CD4-positive, alpha-beta T cell (primary cell): ENCODE measurements at places on chromosomes 7 and 10. TPM values are rescaled to one million over a fixed set of nuclear protein-coding genes. Genes with fewer than 3 reads are reported as not detected.

Gene ACHE
- 0.22 TPM for total RNA-seq

- no peaks in the 10 kb centered on the region for H3K36me3 ChIP-seq
- H3K4me3 ChIP-seq: no peak overlapping the region
- peaks cover 21% of the 10 kb centered on the region for H3K4me1 ChIP-seq
These were observed 77.9 kb upstream of the PLXNA4 start for GRCh38 chr7:132654150-132654549.

DNA sequence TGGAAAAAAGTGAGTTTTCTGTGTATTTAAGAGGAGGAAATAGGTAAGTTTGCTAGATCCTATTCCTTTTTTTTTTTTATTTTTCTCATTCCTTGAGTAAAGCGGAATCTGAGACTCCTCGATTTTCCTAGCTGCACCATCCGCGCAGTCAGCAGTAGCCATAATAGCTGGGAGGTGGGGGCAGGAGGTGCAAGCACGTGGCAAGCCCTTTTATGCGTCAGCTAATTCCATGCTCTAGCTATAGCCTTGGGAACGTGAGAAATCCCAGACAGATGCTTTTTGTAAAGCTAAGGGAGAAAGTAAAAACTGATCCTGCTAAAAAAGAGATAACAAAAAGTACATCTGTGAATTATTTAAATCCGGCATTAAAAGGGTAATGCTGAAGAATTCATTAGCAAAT lies 33.2 kb upstream of the TPK1 start:
- H3K4me1 ChIP-seq: no peaks in the 10 kb centered on the region
- no peaks in the 10 kb centered on the region for H3K27me3 ChIP-seq
- no peaks in the 10 kb centered on the region for H3K36me3 ChIP-seq
- no peak overlapping the region for H3K4me3 ChIP-seq
- DNase-seq: no peak
- no peak overlapping the region for H3K27ac ChIP-seq

GRCh38 chr10:18968159-18968558 lies 80.4 kb upstream of the MALRD1 start:
- DNase-seq: no peak
- H3K27me3 ChIP-seq: no peaks in the 10 kb centered on the region
- H3K27ac ChIP-seq: no peak overlapping the region
- no peaks in the 10 kb centered on the region for H3K36me3 ChIP-seq

Gene NPSR1
- total RNA-seq: not detected

Gene SORCS1
- not detected for total RNA-seq

- no peaks in the 10 kb centered on the region for H3K4me1 ChIP-seq
- no peaks in the 10 kb centered on the region for H3K27me3 ChIP-seq
These were observed 27.6 kb downstream of the SDHAF3 start for GRCh38 chr7:97145068-97145467.

DNA sequence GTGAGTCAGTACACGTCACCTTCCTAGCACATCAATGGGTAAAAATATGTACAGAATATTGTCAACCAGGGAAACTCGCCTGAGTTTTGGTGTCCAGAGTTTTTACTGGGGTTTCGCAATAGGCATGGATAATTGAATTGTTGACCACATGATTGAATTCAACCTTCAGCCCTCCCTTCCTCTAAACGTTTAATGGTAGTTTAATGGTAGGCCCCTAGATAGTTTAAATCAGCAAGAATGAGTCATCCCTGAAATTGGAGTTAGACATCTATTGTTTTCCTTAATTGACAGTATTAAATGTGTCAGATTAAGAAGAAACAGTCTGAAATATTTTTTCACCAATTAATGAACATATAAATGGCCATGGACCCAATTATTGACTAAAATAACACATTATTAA lies 57.8 kb upstream of the CACNA2D1 start:
- H3K4me3 ChIP-seq: no peak overlapping the region
- no peaks in the 10 kb centered on the region for H3K27me3 ChIP-seq
- H3K4me1 ChIP-seq: no peaks in the 10 kb centered on the region
- DNase-seq: no peak

- DNase-seq: no peak
- no peak overlapping the region for H3K4me3 ChIP-seq
- H3K36me3 ChIP-seq: no peaks in the 10 kb centered on the region
- no peaks in the 10 kb centered on the region for H3K4me1 ChIP-seq
These were observed 155.9 kb downstream of the FGFR2 start for GRCh38 chr10:121442086-121442935.

DNA sequence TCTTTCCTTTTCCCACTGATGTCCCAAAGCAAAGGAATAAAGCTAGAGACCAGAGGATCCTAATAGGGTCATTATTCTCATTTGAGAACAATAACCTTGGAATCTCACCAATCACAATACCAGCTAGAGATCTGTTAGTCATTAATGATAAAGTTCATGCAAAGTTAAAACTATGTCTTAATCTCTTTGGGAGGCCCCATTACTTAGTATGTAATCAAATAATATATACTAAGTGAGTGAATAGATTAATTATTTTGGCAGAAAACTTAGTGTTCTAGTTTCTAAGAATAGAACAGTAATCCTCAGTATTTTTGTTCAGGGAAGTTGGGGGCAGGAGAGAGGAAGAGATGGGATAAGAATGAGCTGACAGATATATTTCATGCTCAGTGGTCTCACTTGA lies 227.2 kb downstream of the MTERF1 start:
- no peak overlapping the region for H3K27ac ChIP-seq
- H3K4me1 ChIP-seq: no peaks in the 10 kb centered on the region
- no peaks in the 10 kb centered on the region for H3K36me3 ChIP-seq
- DNase-seq: no peak
- no peak overlapping the region for H3K4me3 ChIP-seq

DNA sequence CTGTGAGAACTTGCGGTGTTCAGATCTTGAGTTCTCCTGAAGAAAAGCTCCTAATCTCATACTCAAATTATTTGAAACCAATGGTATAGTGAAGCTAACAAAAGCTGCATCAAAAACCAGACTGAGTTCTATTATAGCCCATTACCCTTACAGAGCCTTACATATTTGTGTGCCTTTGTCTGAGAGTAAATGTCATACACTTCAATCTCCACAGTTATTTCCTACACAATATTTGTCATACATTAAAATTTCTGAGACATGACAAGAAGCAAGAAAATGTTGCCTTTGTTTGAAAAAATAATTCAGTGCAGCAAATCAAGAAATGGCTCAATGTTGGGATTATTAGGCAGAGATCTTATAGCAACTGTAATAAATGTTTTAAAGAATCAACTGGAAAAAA lies 776.1 kb upstream of the MBL2 start:
- no peaks in the 10 kb centered on the region for H3K27me3 ChIP-seq
- no peaks in the 10 kb centered on the region for H3K4me1 ChIP-seq
- no peaks in the 10 kb centered on the region for H3K36me3 ChIP-seq

DNA sequence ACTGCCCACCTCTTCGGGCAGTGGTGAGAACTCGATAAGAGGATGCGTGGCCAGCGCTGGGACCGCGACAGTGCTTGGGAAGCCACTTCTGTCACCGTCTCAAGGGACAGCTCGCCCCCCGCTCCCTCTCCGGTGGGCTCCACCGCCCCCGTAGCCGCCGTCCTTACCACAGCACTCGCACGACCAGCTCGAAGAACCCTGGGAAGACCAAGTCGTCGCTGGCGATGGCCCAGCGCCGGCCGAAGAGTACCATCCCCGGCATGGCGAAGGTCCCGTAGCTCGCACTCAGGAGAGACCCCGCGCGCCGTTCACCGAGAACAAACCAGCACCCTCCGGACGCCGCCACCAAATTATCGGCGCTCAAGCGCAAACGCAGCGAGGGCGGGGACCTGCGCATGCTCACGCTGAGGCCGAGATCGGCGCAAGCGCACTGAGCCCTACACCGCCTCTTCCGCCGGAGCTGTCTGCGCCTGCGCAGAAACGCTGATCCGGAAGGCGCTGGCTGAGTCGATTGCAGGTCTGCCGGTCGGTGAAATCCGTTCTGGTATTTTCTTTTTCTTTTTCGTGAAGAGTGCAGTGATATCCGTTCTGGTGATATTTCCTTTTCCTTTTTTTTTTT lies at the start of gene DAGLB:
Gene DAGLB, minus strand, starts transcription at position 374 of the 619 bp plus-strand sequence. Its CDS starts 112 bp downstream, at position 262.
- H3K27ac ChIP-seq: peak within 1 kb of the TSS; percentile 73
- peaks cover 25% of the 10 kb centered on the region for H3K36me3 ChIP-seq
- peak; percentile 96 for DNase-seq

DNA sequence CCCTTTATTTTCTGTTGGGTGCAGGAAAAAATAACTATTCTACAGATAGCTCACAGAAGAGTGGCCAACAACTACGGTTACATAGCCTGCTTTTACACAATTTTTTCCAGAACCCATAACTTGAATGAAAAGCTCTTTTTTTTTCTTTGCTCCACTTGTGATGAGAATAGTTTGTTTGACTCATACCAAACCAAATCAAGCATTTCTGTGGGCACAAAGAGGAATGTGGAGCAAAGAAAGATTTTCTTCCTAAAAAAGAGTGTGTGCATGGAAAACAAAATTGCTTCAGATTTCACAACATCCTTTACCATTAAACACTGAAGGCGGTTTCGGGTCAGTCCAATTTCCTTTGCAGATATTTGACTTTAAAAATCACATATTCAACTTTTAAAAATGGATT lies 54.8 kb upstream of the RAB11FIP2 start:
- DNase-seq: no peak
- no peaks in the 10 kb centered on the region for H3K27me3 ChIP-seq
- no peaks in the 10 kb centered on the region for H3K36me3 ChIP-seq
- H3K27ac ChIP-seq: no peak overlapping the region

Gene FAM25A
- not detected for total RNA-seq

Gene HSPA12A
- total RNA-seq: not detected

GRCh38 chr10:75408509-75408875 lies 6.9 kb upstream of the ZNF503 start:
- no peak overlapping the region for H3K27ac ChIP-seq
- H3K27me3 ChIP-seq: peaks cover 63% of the 10 kb centered on the region
- no peak for DNase-seq
- no peaks in the 10 kb centered on the region for H3K36me3 ChIP-seq
- H3K4me1 ChIP-seq: peaks cover 37% of the 10 kb centered on the region

Gene EVX1
- 0.25 TPM for total RNA-seq

- H3K4me1 ChIP-seq: no peaks in the 10 kb centered on the region
- no peak for DNase-seq
- no peak overlapping the region for H3K4me3 ChIP-seq
These were observed 36.5 kb upstream of the ZNF680 start for GRCh38 chr7:64599359-64599758.

Gene CUZD1
- 0.27 TPM for total RNA-seq

Gene FAM25C
- total RNA-seq: not detected

DNA sequence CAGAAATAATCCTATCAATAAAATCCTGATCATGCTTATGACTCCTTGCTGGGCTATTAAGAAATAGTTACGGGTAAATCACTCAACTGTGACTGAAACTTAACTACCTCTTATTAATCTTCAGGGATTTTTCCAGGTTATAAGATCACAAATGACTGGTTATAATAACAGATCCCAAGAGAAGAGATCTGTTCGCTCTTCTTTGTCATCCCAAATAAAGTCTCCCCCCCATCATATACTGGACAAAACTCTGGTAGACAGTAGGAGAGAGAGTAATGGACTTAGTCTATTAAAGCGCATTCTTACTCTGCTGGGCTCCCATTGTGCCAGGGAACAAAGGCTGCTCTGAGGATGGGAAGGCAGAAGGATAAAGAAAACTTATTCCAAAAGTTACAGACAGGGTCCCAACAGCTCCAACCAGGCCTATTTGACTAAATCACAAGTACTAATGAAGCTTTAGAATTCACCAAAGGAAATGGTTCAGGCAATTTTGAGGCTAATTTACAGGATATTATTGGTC lies 233.7 kb downstream of the DGKI start:
- H3K36me3 ChIP-seq: no peaks in the 10 kb centered on the region
- H3K27ac ChIP-seq: no peak overlapping the region
- H3K27me3 ChIP-seq: no peaks in the 10 kb centered on the region

Gene PAPSS2
- total RNA-seq: not detected

DNA sequence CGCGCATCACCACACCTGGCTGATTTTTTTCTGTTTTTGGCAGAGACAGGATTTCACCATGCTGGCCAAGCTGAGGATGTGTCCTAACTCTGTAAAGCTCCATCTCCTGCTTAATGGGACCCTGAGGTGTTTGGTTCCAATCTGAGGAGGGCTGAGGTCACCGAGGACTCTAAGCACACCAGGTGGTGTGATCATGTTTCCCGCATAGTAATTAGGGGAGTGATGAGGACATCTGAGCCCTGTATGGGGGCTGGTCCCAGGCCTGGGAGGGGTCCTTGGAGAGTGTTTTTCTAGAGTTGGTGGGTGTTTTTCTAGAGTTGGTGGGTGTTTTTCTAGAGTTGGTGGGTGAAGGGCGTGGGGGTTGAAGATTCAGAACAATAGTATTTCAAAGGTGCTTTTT lies 3.0 kb upstream of the ABHD11 start:
- no peak overlapping the region for H3K4me3 ChIP-seq
- no peak for DNase-seq
- no peaks in the 10 kb centered on the region for H3K27me3 ChIP-seq

DNA sequence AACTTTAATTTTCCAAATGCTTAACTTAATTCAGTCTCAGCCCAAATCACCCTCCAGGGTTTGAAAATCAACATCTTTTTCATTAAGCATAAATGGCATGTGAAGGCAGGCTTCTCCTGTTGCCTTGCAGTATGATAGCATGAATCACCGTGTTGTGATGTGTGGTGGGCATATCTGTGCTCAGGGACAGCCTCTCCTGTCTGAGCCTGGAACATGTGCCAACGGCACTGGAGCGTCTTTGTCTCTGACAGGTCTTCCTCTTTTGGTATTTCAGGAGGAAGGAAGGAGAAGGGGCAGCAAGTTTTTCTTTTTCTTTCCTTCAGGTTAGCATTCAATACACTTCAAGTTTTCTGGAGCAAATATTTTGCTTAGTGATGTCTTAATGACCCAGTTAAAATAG lies 57.6 kb downstream of the LRGUK start:
- H3K4me1 ChIP-seq: no peaks in the 10 kb centered on the region
- H3K36me3 ChIP-seq: no peaks in the 10 kb centered on the region
- DNase-seq: no peak
- H3K4me3 ChIP-seq: no peak overlapping the region

Gene SPDYE2
- 0.33 TPM for total RNA-seq

GRCh38 chr10:65555192-65555591 lies 1370.6 kb upstream of the LRRTM3 start:
- H3K27me3 ChIP-seq: no peaks in the 10 kb centered on the region
- no peak for DNase-seq
- no peaks in the 10 kb centered on the region for H3K4me1 ChIP-seq
- H3K27ac ChIP-seq: no peak overlapping the region

DNA sequence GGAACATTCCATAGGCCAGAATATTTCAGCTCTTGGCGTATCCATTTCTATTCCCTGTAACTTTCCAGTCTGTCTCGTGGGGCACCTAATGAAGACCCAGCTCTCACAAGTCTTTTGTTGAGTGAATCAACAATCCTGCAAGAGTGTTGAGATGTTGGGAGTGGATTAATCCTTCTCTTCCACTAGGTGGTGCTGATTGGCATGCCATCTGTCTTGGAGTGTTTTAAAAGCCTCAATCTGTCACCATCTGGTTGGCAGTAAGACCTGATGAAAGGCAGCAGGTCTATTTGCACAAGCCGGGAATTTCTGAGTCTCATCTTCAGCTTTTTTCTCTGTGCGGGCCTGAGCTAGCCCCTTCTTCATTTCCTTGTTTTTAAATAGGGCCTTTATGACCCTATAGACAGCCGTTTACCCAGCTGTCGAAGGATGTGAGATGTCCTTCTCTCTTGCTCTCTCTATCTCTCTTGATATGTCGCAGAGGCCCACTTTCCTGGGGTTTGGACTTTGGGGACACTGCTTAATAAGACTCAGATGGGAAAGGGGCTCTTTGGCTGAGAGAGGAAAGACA lies 180.5 kb downstream of the ZNF365 start:
- H3K4me3 ChIP-seq: no peak overlapping the region
- H3K36me3 ChIP-seq: no peaks in the 10 kb centered on the region
- no peak overlapping the region for H3K27ac ChIP-seq
- H3K4me1 ChIP-seq: no peaks in the 10 kb centered on the region
- no peaks in the 10 kb centered on the region for H3K27me3 ChIP-seq
- DNase-seq: no peak
